ENCODE measurements at places on chromosomes 5 and 9.

DNA sequence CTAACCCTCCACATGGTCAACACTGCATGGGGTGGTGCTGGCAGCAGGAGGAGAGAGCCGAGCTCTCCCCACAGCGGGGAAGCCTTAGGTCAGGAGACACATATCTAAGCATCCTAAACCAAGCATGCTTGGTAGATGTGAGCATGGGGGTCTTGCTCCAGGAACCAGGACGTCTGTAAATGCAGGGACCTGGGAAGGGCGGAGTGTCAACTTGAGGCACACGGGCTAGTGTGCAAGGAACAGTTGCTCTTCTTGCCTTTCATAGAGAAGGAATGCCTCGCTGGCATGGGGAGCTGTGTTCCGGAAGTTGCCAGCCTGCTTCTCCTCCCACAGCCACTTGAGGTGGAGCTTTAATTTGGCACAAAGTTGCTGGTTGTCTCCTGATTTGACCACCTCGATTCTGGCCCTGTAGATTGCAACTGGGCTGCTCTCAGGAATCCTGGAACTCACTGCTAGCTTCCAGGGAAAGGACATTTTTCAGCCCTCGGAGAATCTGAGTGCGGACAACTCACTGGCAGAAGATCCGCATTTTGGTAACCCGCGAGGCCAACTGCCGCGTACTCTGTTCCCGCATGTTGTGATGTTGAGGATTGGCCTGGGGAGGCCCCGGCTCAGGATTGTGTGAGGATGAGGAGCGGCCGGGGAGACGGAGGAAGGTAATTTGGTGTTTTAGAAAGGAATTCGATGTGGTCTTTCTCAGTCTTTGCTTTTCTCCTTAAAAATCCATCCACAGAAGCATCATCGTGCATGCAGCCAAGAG lies 370.3 kb upstream of the IRX1 start:
- DNase-seq, result no peak

DNA sequence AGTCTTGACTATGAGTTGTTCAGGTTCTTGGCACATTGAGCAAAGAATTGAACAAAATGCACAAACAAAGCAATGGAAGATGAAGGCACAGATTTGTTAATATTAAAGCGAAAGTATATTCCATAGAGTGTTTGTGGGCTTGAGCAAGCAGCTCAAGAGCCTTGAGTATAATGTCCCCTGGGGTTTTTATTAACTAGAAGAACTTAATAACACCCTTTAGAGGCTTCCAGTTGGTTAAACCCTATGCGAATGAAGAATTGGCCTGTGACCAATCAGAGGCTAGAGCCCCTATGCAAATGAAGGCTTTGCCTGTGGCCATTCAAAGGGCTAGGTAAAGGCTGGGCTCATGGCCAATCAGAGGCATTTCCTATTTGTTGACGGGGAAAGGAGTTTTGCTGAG lies 135.3 kb upstream of the IL12B start:
- DNase-seq, result no peak

GRCh38 chr5:179606071-179606909 lies 17.2 kb downstream of the HNRNPH1 start:
- no peak for DNase-seq

DNA sequence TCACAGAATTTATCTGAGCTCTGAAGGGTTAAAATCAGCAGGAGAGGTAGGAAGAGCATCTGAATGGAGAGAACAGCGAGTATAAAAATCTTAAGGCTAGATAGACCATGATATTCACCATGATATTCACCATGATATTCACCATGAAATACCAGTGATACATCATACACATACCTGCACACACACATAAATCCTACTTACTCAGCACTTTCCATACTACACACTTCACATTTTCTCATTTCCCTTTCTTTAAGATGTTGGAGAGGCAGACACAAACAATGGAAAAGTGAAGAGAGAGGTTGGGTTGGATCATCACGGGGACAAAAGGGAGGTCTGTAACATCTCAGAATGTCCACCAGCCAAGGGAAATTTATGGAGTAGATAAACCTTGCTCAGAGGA lies 66.4 kb upstream of the ATP10B start:
- no peak for DNase-seq

DNA sequence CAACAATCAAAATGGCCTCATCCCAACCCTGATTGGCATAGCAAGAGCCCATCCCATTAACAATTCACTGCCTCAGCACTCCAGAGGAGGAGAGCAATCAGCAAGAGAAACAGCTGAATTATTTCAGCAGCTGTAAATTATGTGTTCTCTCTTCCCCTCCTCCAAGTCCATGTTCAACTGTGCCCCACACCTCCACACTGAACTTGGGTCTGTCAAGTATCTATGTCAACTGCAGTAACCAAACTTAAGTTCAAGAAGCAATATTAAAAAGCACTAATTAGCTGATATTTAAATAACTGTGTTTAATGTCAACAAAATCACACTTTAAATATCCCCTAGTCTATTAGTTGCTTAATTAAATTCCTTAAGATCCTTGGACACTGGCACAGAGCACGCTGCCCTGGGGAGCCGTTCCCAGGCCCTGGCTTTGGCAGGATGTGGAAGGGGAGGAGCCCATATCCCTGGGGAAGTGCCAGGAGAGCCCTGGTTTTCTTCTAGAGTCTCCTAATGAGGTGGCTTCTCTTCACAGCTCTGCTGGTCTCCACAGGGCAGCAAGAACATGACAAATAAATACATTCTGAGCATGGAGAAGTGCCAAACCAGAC lies 50.6 kb downstream of the SIL1 start:
- DNase-seq, result no peak

- no peak for DNase-seq
These were observed 104.0 kb upstream of the SSBP2 start for GRCh38 chr5:81854915-81855314.

- DNase-seq, result no peak
These were observed 245.2 kb upstream of the IRX2 start for GRCh38 chr5:2996687-2997086.

DNA sequence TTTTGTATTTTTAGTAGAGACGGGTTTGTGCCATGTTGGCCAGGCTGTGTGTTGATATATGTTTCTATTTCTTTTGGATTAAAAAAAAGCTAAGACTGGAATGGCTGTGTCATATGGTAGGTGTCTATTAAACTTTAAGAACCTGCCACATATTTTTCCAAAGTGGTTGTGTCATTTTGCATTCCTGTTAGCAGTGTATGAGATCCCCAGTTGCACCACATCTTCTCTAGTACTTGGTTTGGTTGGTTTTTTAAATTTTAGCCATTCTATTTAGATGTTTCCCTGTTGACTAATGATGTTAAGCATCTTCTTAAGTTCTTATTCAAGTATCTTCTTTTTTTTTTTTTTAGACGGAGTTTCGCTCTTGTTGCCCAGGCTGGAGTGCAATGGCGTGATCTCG lies 36.2 kb upstream of the MEGF9 start:
- no peak for DNase-seq

DNA sequence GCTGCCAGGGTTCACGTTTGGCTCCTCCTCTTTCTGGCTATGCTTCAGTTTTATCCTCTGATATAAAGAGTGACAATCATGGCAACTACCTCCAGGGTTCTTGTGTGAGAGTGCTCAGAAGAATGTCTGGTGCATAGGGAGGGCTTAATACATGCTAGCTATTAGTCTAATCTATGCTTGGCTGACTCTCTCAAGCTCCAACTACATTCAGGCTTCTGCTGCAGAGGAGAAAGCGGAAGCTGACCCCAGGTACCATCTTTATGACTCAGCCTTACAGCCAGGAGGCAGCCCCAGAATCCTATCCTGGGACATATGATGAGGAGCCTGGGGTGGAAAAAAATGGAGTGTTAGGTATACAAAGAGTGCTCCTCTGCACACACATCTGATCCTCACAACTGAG lies 32.1 kb upstream of the RASGRF2 start:
- no peak for DNase-seq

DNA sequence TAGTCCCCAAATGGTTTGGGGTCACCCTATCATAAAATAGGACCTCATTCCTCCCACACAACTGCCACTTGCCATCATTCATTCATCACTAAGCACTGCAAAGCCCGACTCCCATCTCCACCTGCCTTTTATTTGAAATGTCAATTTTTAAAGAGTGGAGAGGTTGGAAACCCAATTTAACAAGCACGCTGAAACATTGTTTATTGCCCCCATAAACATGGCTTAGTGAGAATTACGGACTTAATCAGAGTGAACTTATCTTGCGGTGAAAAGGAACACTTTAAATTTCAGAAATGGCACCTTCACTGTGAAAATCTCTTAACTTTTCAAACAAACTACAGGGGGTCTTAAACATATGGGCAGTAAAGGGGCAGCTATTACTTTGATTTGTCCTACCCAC lies 241.1 kb downstream of the CRB2 start:
- DNase-seq, result no peak

- no peak for DNase-seq
These were observed 44.2 kb downstream of the NR6A1 start for GRCh38 chr9:124726886-124727285.

GRCh38 chr5:179259731-179260323 lies 85.4 kb downstream of the ADAMTS2 start:
- DNase-seq, result no peak

GRCh38 chr5:36442352-36442751 lies 140.7 kb upstream of the RANBP3L start:
- no peak for DNase-seq

- DNase-seq, result no peak
These were observed 26.6 kb upstream of the CREBRF start for GRCh38 chr5:173029499-173029921.

GRCh38 chr9:31774571-31774970 lies 609.9 kb upstream of the ACO1 start:
- DNase-seq, result no peak

- no peak for DNase-seq
These were observed 25.9 kb downstream of the ZDHHC11B start for GRCh38 chr5:758698-759053.

GRCh38 chr5:163565931-163566608 lies 60.7 kb downstream of the MAT2B start:
- DNase-seq, result no peak

DNA sequence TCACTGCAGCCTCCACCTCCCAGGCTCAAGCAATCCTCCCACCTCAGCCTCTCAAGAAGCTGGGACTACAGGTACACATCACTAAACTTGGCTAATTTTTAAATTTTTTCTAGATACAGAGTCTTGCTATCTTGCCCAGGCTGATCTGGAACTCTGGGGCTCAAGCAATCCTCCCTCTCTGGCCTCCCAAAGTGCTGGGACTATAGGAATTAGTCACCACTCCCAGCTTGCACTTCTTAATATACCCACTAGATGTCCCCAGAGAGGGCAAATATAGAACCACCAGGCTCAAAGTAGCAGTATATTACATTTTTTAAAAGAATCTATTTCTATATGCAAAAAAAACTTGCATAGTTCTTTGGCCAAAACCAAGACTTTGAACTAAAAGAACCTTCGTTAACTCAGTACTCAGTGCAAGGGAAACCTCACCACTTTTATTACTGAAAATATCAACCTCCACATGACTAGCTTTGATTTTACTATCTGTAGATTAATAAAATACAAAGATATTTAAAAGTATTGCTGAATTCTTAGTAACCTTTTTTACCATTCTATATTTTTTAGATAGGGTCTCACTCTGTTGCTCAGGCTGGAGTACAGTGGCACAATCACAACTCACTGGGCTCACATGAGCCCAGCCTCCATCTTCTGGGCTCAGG lies 25.8 kb upstream of the HSD17B3 start:
- no peak for DNase-seq

- no peak for DNase-seq
These were observed 487.3 kb downstream of the CCDC171 start for GRCh38 chr9:16039988-16040761.

- no peak for DNase-seq
These were observed 160.5 kb downstream of the SLC12A2 start for GRCh38 chr5:128243958-128244582.

DNA sequence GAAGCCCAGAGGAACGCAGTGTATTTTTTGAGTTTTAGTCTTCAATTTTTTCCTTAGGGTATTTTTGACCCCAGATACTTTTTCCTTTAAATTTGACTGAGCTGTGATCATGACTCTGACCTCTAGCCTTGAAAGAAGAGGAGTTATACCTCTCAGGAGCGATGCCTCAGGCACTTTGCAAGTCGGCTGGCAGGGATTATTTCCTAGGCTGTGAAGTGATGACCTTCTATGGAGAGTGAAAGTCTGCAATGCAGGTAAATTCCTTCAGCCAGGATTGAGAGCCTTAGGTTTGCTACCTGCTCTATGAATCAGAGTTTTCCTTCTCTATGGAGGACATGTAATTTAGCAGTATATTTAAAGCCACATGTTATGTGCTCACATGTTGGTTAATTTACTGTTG lies 10.8 kb upstream of the NUDT12 start:
- no peak for DNase-seq

- no peak for DNase-seq
These were observed 120.2 kb downstream of the SSBP2 start for GRCh38 chr5:81630684-81631083.

DNA sequence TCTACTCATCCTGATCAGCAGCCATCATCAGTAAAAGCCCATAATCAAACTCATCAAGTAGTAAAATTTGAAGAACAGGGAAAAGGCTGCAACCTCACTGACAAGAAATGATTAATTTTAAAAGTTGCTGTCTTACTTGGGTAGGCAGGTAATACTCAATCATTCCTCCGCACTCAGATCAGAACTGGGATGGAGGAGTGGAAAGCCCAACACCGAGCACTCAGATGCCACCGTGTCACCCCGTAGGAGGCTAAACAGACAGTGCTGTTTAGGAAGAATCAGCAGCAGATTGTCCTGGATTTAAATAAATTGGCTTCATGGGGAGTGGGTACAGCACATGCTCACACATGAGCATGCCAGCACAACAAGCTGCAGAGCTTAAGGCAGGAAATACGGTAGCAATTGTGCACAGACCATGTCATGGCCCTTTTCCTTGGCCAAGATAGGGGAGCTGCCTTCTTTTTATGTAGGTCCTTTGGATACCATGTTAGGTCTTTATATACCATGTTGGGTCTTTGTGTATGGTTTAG lies 92.6 kb upstream of the CDH6 start:
- DNase-seq, result no peak

GRCh38 chr9:101457003-101457402 lies 21.4 kb upstream of the ALDOB start:
- no peak for DNase-seq

GRCh38 chr5:143757116-143757515 lies 54.8 kb upstream of the HMHB1 start:
- no peak for DNase-seq

DNA sequence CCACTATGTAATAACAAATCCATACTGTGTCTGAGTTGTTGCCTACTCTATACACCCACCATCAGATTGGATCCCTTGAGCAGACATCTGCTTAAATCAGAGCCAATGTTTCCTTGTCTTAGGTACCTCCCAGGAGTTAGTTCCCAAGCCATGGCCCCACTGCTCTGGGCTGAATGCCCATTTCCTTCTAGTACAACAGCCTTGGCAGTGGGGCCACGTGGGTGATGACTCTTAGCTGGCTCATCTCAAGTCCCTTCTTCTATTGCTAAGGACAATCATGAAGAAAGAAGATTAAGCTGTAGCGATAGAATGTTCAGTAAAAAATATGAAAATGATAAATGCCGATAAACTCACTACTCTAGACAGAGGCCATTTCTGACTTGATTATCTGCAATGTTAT lies 16.6 kb downstream of the PTGR1 start:
- DNase-seq, result no peak
